ENCODE measurements at places on chromosomes 16 and 17.

- no peak for DNase-seq
Measured at GRCh38 chr17:39183045-39183444, 14.4 kb downstream of the CACNB1 start.

DNA sequence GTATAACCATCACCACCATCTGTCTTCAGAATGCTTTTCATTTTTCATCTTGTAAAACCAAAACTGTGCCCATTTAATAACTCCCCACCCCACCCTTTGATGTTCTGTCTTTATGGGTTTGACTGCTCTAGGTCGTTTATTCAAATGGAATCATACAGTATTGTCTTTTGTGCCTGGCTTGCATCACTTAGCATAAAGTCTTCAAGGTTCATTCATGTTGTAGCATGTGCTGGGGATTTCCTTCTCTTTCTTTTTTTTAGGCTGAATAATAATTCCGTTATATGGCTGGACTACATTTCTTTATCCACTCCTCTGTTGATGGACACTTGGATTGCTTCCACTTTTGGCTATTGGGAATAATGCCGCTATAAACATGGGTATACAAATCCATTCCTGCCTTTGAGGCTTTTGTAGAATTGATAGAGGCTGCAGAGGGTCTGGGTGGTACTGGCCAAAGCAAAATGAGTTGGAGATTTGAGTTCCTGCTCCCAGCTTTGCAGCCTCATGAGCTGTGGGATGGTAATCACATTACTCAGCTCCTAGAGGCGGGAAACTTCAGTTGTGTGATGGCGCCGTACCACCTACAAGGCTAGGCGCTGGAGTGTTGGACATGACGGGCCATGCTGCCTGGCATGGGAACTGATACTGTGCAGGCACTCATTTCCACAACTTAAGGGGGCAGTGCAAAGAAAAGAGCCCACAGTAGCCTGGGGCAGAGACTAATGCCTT is 64.8 kb downstream of the CLEC16A start:
- DNase-seq: no peak

DNA sequence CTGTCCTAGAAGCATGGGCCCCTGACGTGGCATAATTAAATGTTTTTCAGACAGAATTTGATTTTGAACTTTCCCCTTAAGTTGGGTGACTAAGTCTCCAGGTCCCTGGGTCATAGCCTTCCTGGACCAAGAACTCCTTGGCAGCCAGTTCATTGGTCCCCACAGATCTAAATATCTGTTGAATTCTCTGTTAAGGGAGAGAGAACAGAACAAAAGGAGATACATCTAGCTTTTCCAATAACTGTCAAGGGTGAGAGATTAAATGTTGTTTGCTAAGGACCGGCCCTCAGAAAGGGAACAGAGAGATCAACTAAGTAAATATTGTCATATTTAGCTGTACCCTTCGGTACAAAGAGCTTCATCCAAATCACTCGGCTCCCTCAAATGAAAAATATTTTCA is 78.2 kb upstream of the NOL11 start:
- DNase-seq: no peak

- no peak for DNase-seq
Measured at GRCh38 chr17:18916816-18917500, 35.0 kb upstream of the SLC5A10 start.

DNA sequence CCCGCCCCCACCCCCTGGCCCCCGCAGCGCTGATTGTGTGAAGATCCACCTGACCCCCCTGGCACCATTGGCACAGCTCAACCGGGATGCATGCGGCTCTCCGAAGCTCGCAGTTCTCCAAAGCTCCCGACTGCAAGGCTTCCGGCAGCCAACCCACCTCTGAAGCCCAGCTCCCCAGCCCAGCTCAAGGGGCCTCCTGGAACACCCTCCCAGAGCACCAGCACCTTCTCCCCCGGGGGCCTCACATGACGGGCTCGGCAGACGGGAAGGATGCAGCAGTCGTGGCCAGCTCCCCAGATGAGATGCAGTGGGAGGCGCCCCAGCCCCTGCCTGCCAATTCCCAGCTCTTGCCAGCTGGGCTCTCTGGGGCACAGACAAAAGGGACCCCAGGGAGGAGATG is 215.3 kb downstream of the ZNF423 start:
- no peak for DNase-seq

All from thoracic aorta (tissue), 2 donors.